Dermis blood vessel endothelial cell (primary cell): ENCODE measurements at places on chromosomes 6 and 20. TPM values are rescaled to one million over a fixed set of nuclear protein-coding genes. Genes with fewer than 3 reads are reported as not detected.
A peak's percentile ranks its signal among the peaks of the same experiment; 100 is the strongest.

Gene LGSN
- total RNA-seq = not detected in 2 replicates

Gene HLA-DRB5
- not detected in 2 replicates for total RNA-seq

Gene SGK2
- 0.23 and 0.34 TPM in 2 replicates for total RNA-seq

Gene ATP6V1G2
- total RNA-seq = 0.19 and 0.51 TPM in 2 replicates

GRCh38 chr6:67016921-67017460 is 1310.0 kb upstream of the EYS start:
- no peak for DNase-seq

GRCh38 chr6:121867095-121867494 is 431.6 kb downstream of the GJA1 start:
- no peak for DNase-seq

GRCh38 chr6:112613410-112613809 is 266.3 kb downstream of the RFPL4B start:
- no peak for DNase-seq

Gene SLC52A3
- total RNA-seq = 0.23 TPM in 1 of 2 replicates, not detected in the other

DNA sequence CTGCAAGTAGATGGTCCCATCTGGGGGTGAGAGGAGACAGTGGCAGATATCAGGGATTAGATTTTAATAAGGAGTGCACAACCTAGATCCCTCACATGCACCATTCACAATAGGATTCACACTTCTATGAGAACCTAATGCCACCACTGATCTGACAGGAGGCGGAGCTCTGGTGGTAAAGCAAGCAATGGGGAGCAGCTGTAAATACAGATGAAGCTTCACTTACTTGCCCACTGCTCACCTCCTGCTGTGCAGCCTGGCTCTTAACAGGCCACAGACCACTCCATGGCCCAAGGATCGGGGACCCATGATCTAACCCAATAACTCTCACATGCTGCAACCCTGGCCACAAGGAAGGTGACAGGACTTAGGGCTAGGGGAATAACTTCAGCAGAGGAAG is 75.4 kb downstream of the ZNF133 start:
- DNase-seq = no peak

DNA sequence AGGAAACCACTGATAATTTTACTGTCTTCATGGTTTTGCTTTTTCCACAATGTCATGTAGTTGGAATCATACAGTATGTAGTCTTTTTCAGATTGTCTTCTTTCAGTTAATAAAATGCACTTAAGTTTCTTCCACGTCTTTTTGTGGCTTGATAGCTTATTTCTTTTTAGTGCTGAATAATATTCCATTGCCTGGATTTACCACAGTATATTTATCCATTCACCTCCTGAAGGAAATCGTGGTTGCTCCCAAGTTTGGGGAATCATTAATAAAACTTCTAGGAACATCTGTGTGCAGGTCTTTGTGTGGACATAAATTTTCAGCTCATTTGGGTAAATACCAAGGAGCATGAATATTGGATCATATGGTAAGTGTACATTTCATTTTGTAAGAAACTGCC is 38.8 kb upstream of the ZNFX1 start:
- DNase-seq = no peak

Gene HLA-DQA1
- not detected in 2 replicates for total RNA-seq

Gene RAD21L1
- total RNA-seq = not detected in 2 replicates

GRCh38 chr20:2332711-2333110 is 36.9 kb downstream of the TGM3 start:
- no peak for DNase-seq

GRCh38 chr6:158962371-158962770 is 37.6 kb downstream of the RSPH3 start:
- no peak for DNase-seq

DNA sequence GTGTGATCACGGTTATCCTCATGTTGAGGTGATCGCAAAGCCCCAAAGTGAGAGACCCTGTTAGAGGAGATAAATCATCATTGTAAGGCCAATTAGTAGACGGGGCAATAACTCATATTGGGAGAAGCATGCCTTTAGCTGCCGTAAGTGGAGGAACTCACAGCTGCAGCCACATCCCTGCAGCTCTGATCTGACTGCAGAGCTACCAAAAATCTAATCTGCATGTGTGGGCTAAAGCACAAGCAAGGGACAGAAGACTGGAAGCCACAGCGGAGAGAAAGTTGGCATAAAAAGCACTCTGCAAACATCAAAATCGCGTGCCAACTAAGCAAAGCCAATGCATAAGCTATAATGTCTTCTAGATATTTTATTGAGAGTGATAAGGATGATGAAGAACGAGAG is 79.8 kb downstream of the TBC1D7 start:
- DNase-seq = no peak

- DNase-seq = peak; percentile 55
Observed at GRCh38 chr20:35954907-35955251, 577 bp upstream of the SCAND1 start.

Gene PARD6B
- 0.28 and 0.85 TPM in 2 replicates for total RNA-seq

- no peak for DNase-seq
Observed at GRCh38 chr6:40817369-40817768, 221.7 kb downstream of the UNC5CL start.

Gene SLC2A10
- total RNA-seq = 16.0 and 16.7 TPM in 2 replicates

Gene FHL5
- total RNA-seq = not detected in 2 replicates

- no peak for DNase-seq
Observed at GRCh38 chr20:57660922-57661745, 40.9 kb upstream of the ZBP1 start.

Gene SCP2D1
- total RNA-seq = not detected in 2 replicates

Gene HLA-DQA2
- not detected in 2 replicates for total RNA-seq

Gene E2F3
- 5.8 and 9.7 TPM in 2 replicates for total RNA-seq

- no peak for DNase-seq
Observed at GRCh38 chr6:160355001-160355400, 6.8 kb downstream of the SLC22A3 start.

GRCh38 chr6:106520711-106521401 is 108.4 kb downstream of the RTN4IP1 start:
- DNase-seq = no peak

GRCh38 chr20:8296536-8296935 is 164.5 kb downstream of the PLCB1 start:
- DNase-seq = no peak

- DNase-seq = no peak
Observed at GRCh38 chr6:109010705-109011102, 83.9 kb downstream of the SESN1 start.

DNA sequence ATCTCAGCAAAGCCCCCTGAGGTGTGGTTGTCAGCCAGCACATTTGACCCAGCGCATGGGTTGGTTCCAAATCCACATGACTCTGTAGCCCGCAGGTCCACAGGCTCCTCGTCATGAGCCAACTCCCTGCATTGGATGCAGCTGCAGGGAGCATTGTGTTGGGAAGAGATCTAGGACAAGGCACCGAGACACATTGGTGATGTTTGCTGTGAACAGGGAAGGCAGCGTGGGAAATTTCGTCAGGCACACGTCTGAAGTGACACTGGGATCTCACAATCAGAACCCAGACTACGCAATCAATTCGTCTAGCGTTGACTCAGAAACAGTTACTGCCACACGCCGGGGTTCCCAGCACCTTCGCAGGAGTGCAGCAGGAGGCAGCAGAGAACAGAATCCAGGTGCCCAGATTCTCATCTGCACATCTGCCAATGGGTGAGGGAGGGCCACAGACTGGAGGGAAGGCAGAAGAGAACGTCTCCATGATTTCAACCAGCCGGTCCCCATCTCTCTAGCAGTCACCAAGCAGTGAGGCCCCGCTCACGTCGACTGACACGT is 177.0 kb downstream of the TTLL2 start:
- peak; percentile 54 for DNase-seq

GRCh38 chr6:154106251-154106650 is 67.2 kb downstream of the OPRM1 start:
- DNase-seq = no peak

DNA sequence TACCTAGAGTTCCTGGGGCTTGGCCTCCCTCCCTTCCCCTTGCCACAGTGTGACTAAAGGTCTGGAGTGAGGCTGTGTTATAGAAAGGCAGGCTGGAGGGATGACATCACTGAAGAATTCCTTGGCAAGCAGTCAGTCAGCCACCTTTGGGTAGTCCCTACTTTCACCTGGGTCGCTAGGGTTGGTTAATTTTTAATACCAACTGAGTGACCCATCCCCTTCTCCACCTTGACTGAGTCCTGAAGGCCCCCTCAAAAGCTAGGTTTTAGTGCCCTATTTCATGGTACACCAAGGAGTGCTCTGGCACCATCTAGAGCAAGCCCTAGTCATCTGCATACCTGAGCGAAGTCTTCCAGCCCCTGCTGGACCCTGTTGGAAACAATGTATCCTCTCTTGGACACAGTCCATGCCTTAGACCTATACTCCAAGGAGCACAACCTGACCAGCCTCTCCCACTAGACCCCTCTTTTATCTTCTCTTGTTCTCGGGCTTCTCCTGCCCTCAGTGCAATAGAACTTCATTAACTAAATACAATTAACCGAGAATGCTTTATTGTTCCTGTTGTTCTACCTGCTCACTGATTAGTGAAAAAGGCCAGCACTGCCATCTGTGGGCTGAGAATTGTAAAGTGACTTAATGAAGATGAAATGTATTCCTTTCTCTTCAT is 44.6 kb downstream of the RIN2 start:
- DNase-seq = peak; percentile 54

DNA sequence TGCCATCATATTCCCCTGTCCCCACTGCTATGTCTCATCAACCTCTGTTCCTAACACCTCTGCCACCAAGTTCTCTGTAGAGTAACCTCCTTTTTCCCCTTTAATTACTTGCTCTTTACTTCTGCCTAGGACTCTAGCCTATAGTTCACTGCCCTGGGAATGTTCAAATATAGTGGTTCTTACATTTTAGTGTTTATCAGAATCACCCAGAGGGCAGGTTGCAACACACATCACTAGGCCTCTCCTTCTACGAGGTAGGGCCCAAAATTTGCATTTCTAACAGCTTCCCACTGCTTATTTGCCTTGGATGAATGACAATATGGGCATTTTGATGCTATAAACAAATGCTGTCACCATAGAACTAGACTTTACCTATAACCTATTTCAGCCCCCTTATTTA is 23.1 kb upstream of the C6orf141 start:
- DNase-seq = no peak

- no peak for DNase-seq
Observed at GRCh38 chr6:49912196-49912595, 45.9 kb upstream of the CRISP1 start.

DNA sequence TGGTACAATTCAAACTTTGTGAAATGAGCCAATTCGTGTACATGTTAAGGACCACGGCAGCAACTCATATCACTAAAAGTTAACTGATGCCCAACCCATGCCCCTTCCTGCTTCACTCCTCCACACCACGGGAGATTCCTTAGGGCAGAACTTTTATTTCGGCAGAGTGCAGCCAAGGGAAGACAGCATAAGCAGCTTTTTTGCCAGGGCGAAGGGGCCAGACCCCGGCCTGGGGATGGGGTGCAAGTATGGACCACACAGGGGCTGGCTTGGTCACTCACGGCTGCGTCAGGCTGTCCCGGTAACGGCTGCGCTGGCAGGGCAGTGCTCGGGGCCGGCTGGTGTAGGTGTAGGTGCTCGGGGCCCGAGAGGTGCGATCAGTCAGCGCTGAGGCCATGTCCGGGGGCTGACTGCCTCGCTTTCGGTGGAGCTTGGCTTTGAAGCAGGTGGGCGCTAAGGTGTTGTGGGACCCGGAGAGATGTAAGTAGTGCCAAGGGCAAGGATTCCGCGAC is 792 bp downstream of the RSPH3 start:
- DNase-seq = no peak

DNA sequence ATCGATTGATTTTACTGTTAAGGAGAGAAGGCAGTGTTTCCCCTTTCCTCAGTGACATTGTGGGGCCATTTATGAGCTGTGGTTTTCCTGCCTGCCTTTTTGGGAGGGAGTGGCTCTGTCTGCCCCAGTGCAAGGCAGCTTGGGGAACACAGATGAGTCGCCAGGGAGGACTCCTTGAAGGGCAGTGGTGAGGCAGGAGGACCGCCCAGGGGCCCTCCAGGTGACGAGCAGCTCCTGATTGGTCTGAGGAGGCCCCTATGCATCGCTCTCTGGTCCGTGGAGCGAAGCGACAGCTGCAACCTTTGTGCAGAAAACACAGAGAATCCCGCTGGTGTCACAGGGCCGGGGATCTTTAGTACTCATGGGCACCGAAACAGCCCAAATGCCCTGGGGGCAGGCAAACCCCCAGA is 100.3 kb downstream of the TMEM242 start:
- DNase-seq = no peak

Gene BHLHE23
- not detected in 2 replicates for total RNA-seq

DNA sequence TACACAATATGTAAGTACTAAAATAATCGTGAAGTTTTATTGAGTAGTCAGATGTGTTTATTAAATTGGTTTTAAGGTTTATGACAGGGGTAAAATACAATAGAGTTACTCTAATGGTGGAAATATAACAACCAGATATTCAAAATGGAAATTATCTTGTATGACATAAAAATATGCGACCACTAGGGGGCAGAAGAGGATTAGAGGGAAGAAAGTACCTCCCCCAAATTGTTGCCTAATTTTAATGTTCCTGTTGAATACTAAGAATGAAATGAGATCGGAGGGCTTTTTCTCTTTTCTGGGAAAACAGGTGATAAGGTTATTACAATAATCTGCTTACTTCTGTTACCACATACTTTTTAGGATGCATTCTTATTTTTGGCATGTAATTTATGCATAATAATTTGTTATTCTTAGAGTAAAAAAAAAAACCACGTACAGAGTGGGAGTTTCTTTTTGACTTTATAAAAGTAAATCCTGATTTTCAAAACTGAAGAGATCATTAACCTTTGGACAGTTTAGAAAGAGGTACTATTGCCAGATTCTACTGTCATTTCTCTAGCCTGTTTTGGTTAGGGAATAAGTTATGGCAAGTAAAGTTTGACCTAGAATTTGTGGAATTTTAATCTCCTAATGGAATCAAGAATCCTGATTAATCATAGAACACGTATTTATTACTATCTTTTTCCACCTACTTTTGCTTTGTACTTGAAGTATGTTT is 159.2 kb downstream of the CD109 start:
- peak; percentile 72 for DNase-seq

- peak; percentile 32 for DNase-seq
Observed at GRCh38 chr6:160030103-160030502, 61.2 kb downstream of the IGF2R start.

DNA sequence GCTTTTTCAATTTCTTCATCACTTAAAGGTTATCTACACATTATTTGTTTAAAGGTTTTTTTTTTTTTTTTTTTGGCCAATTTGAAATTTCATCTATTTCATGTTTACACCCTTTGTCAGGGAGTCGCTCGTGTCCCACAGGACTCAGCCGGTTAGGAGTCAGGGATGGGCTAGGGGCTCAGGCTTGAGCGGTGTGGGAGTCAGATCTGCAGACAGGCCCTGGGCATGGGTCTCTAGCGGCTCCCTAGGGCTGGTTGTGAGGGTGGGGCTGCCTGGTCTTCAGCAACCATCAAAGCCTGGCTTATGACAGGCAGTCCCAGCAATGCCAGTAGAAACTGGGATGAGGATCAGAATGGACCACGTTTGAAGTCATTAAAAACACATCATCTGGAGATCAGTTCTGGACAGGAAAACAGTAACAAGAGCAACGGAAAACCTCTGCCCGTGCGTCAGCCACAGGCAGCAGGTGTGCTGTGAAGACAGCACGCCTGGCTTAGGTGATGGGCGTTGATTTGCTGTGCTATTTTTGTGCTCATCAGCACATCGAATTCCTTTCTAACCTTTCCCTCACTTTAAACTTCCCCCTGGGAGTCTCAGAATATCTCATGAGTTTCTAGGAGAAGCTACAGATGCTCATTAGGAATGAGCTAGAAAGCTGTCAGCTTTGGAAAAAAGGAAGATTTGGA is 91.3 kb upstream of the MPC1 start:
- peak; percentile 19 for DNase-seq

Gene VIP
- 0.56 and 1.7 TPM in 2 replicates for total RNA-seq

Gene TCF21
- total RNA-seq = not detected in 2 replicates
